Effector memory CD8-positive, alpha-beta T cell (primary cell): ENCODE measurements at places on chromosomes 11 and 22.
A peak's percentile ranks its signal among the peaks of the same experiment; 100 is the strongest.

- no peak overlapping the region for H3K27ac ChIP-seq
- H3K27me3 ChIP-seq = no peaks in the 10 kb centered on the region
- peaks cover 30% of the 10 kb centered on the region for H3K4me1 ChIP-seq
- DNase-seq = no peak
- no peak overlapping the region for H3K4me3 ChIP-seq
These were observed 44.9 kb downstream of the DDX10 start for GRCh38 chr11:108709741-108710140.

- H3K4me1 ChIP-seq = no peaks in the 10 kb centered on the region
- H3K4me3 ChIP-seq = no peak overlapping the region
- DNase-seq = no peak
- no peak overlapping the region for H3K27ac ChIP-seq
- no peaks in the 10 kb centered on the region for H3K36me3 ChIP-seq
These were observed 631.3 kb upstream of the ANO5 start for GRCh38 chr11:21561581-21561980.

DNA sequence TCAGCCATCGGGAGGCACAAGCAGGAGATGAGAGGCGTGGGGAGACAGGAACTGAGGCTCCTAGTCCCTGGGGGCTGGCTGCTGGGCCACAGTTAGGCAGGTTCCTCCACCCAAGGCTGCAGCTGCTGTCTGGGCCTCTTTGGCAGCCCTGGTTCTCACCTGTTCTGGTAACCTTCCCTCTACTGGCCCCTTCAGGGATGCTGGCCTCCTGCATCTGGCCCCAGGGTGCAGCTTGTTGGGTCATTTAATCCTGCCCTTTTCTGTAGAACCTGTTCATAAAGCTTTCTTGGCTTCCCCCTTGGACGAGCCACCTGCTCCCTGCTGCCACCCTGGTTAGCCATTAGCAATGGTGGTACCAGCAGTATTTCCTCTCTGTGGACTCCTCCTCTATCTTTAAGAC lies 5.5 kb downstream of the USH1C start:
- H3K4me1 ChIP-seq = peaks cover 2% of the 10 kb centered on the region
- no peaks in the 10 kb centered on the region for H3K36me3 ChIP-seq
- H3K27me3 ChIP-seq = peaks cover 22% of the 10 kb centered on the region
- H3K27ac ChIP-seq = no peak overlapping the region
- H3K4me3 ChIP-seq = no peak overlapping the region

- peaks cover 71% of the 10 kb centered on the region for H3K36me3 ChIP-seq
- H3K4me1 ChIP-seq = peaks cover 5% of the 10 kb centered on the region
These were observed 15.2 kb downstream of the UFD1 start for GRCh38 chr22:19463491-19464469.

DNA sequence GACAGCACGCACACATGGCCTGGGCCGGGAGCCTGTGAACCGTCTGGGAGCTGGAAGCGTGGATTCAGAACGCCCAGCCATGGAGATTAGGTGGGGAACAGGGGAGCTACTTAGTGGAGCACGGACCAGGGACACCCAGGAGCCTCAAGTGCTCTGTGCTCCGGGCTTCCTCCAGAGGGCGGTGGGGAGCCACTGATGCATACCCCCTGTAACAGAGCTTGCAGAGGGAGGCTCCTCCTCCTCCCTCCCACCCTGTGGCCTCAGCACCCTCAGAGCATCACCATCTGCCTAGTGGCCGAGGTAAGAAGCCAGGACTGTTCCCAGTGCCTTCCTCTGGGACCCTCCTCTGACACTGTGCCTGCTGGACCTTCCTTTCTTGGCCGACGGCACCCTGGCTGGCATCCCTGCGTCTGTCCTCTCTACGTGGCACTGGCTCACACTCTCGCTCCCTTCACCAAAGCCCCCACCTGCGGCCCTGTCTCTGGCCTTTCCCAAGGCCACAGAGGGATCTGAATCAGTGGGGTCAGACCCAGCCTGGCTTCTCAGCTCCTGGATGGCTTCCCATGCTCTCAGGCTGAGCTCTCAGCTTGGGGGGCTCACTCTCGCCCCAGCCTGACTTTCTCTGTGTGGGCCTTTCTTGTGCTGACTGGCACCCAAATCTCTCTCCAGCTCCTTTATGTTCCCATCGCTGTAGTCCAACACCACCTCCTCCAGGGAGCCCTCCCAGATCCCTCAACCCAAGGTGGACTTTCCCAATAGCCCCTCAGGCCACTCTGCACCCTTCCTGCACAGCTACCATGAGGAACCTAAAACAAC lies 780.9 kb downstream of the BRD1 start:
- peaks cover 27% of the 10 kb centered on the region for H3K27me3 ChIP-seq
- H3K27ac ChIP-seq = no peak overlapping the region
- H3K4me1 ChIP-seq = peaks cover 2% of the 10 kb centered on the region

DNA sequence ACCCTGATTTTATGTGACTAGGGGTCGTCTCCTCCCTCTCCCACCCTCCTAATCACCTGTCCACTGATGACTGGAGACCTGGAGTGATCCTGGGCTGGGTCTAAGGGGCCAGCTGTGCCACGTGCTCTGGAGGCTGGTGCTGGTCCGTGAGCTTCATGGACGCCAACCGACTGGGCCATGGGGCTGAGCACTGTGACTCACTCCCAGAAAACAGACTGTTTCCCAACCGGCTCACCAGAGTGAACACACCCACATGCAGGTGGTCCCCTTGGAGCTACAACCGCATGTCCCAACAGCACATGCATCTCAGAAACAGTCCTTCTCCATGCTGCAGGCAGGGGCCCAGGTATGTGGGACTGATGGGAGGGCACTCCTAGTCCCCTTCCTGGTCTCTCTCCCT lies 14.0 kb upstream of the LMO1 start:
- H3K4me3 ChIP-seq = no peak overlapping the region
- peaks cover 11% of the 10 kb centered on the region for H3K27me3 ChIP-seq
- H3K36me3 ChIP-seq = no peaks in the 10 kb centered on the region
- H3K4me1 ChIP-seq = no peaks in the 10 kb centered on the region
- H3K27ac ChIP-seq = no peak overlapping the region

DNA sequence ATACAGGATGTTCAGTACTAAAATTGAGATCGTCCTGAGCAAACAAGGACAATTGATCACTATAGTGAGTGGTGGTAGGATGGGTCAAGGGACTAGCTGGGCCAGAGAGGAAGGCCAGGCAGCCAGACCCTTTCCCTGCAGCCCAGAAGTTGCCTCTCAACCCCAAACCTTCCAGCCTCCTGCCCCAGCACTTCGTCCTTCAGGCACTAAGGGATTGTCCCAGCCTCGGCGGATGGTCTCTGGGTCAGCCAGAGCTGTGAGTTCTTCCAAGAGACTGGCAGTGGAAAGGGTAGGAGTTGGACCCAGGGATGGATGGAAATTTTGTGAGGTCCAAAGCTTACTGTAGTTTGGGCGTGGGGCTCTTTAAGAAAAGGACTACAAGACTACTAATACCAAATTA lies 3.6 kb upstream of the LMO1 start:
- H3K4me3 ChIP-seq = peak overlapping the region; percentile 27
- H3K36me3 ChIP-seq = no peaks in the 10 kb centered on the region
- no peak for DNase-seq
- peaks cover 10% of the 10 kb centered on the region for H3K4me1 ChIP-seq
- no peak overlapping the region for H3K27ac ChIP-seq
- H3K27me3 ChIP-seq = peaks cover 60% of the 10 kb centered on the region

DNA sequence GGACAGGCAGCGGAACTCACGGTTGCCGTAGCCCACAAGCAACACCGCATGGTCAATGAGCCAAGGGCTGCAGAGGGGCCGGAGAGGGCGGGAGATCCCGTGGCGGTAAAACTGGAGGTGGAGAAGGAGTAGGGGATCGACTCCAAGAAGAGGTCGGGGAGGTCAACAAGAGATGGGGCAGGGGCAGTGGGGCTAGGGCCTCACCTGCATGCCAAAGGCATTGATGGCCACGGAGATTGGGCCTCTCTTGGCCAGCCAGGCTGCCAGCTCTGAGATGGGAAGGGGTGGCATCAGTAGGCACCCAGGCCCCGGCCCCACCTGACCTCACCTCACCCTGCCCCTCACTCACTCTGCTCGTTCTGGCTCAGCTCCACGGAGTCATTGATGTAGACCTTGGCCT lies 3.9 kb downstream of the CTSF start:
- H3K27ac ChIP-seq = peak overlapping the region; percentile 44
- H3K36me3 ChIP-seq = no peaks in the 10 kb centered on the region
- peaks cover 9% of the 10 kb centered on the region for H3K27me3 ChIP-seq
- no peak for DNase-seq
- H3K4me3 ChIP-seq = no peak overlapping the region

DNA sequence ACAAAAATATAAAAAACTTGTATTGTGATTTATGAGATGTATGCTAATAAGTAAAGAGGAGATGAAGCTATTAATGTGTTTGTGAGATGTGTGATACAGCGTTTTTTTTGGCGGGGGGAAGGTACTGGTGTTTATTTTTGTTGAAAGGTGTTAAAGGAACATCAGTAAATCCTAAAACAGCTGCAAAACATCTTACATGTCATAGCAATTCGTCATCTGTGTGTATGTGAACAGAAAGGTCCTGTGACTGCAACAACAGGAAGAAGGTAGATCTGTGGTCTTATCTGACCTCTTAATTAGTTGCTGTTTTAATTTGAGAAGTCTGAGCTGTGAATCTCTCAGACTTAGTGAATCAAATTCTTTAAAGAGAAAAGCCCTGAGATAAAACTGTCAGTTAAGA lies 1041.1 kb downstream of the JRKL start:
- H3K27ac ChIP-seq = no peak overlapping the region
- H3K4me3 ChIP-seq = no peak overlapping the region
- no peaks in the 10 kb centered on the region for H3K36me3 ChIP-seq
- no peaks in the 10 kb centered on the region for H3K4me1 ChIP-seq
- H3K27me3 ChIP-seq = no peaks in the 10 kb centered on the region

DNA sequence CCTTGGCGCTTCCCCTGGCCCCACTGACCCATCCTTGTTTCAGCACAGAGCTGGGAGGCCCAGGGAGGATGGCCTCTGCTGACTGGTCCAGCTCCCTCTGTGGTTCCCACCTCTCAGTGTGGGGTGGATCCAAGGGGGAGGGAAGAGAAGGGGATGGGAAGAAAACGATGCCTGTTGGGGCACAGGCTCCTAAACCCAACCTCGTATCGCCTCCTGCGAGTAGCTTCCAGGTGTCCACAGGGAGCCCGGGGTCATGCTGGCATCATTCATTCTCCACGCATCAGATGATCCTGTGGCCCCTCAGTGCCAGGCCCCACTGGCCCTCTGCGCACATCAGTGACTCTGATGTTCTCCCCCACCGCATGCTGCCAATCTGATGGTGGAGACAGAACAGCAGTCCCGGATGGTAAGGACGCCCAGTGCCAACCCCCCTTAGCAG lies 5.1 kb downstream of the MYEOV start:
- DNase-seq = no peak
- H3K36me3 ChIP-seq = peaks cover 28% of the 10 kb centered on the region
- H3K27ac ChIP-seq = peak overlapping the region; percentile 95
- no peaks in the 10 kb centered on the region for H3K27me3 ChIP-seq

GRCh38 chr11:117171007-117171403 lies 7.5 kb upstream of the SIDT2 start:
- no peaks in the 10 kb centered on the region for H3K27me3 ChIP-seq
- H3K27ac ChIP-seq = no peak overlapping the region
- H3K36me3 ChIP-seq = peaks cover 44% of the 10 kb centered on the region
- no peak overlapping the region for H3K4me3 ChIP-seq
- H3K4me1 ChIP-seq = peaks cover 10% of the 10 kb centered on the region
- DNase-seq = no peak

- no peaks in the 10 kb centered on the region for H3K4me1 ChIP-seq
- no peak overlapping the region for H3K27ac ChIP-seq
- no peaks in the 10 kb centered on the region for H3K27me3 ChIP-seq
- H3K36me3 ChIP-seq = no peaks in the 10 kb centered on the region
These were observed 51.2 kb downstream of the SMCO4 start for GRCh38 chr11:93491973-93492372.

GRCh38 chr11:58917159-58917783 lies 22.0 kb upstream of the GLYATL1 start:
- H3K36me3 ChIP-seq = no peaks in the 10 kb centered on the region
- H3K4me1 ChIP-seq = no peaks in the 10 kb centered on the region
- no peak overlapping the region for H3K4me3 ChIP-seq
- H3K27me3 ChIP-seq = peaks cover 19% of the 10 kb centered on the region
- no peak overlapping the region for H3K27ac ChIP-seq

DNA sequence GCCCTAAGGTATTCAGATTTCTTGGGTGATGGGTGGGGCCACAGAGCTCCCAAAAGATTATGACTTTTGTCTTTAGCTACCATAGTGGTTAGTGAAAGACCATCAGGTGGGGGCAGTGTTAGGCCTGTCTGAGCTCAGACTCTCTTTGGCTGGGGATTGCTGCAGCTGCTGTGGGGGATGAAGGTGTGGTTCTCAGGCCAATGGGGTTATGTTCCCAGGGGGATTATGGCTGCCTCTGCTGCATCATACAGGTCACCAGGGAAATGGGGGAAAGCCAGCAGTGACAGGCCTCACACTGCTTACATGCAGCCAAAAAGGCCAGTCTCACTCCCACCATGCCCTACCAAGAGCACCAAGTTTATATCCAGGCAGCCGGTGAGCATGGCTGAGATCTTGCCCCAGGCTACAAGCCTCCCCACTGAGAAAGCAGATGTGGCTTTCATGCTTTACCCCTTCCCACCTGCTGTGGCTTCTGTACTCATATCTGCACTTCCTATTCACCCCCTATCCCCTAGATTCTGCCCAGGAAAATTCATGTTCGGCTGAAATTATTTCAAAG lies 24.8 kb downstream of the CNTF start:
- no peaks in the 10 kb centered on the region for H3K27me3 ChIP-seq
- no peaks in the 10 kb centered on the region for H3K36me3 ChIP-seq
- no peak overlapping the region for H3K4me3 ChIP-seq
- no peak for DNase-seq

DNA sequence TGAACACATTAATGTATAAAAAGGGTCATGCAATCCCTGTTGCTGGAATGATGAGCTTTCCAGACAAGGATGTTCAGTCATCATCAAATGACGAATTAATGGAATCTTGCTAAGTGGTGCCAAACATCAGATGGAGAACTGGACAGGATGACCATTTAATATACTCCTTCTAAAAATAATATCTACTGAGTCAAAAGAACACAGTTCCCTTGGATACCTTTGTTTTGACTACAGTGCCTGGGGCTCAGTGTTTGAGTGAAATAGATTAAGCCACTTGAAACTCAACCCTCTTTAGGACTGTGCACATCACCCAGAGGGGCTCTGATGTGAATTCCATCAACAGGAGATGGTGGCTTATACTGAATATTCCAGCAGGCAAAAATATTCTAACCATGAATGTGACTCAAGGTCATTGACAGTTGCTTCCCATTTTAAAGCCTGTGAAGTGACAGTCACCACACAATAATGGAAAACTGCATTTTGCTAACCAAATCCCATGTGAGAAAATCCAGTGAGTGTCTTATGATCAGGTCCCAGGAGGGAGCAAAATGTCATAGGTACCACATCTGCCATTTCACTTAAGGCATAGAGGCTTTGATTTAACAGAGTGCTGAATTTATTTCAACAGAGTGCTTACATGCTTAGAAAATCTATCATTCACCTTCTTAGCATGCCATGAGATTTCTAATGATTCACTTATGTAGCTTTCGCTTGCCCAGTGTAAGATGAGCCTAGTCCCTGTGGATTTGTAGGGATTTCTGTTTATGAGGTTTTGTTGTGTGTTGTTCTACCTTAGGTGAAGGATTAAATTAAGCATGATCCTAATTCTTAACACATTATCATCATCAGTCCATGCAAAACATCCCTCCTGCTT lies 41.3 kb upstream of the SLN start:
- H3K4me1 ChIP-seq = no peaks in the 10 kb centered on the region
- H3K27ac ChIP-seq = no peak overlapping the region
- no peak for DNase-seq
- peaks cover 35% of the 10 kb centered on the region for H3K27me3 ChIP-seq

- H3K27ac ChIP-seq = no peak overlapping the region
- H3K27me3 ChIP-seq = peaks cover 39% of the 10 kb centered on the region
- H3K36me3 ChIP-seq = no peaks in the 10 kb centered on the region
- H3K4me3 ChIP-seq = no peak overlapping the region
- H3K4me1 ChIP-seq = no peaks in the 10 kb centered on the region
These were observed 93.7 kb upstream of the LDLRAD3 start for GRCh38 chr11:35850191-35850590.
